ENCODE measurements at places on chromosomes 5 and 9.

DNA sequence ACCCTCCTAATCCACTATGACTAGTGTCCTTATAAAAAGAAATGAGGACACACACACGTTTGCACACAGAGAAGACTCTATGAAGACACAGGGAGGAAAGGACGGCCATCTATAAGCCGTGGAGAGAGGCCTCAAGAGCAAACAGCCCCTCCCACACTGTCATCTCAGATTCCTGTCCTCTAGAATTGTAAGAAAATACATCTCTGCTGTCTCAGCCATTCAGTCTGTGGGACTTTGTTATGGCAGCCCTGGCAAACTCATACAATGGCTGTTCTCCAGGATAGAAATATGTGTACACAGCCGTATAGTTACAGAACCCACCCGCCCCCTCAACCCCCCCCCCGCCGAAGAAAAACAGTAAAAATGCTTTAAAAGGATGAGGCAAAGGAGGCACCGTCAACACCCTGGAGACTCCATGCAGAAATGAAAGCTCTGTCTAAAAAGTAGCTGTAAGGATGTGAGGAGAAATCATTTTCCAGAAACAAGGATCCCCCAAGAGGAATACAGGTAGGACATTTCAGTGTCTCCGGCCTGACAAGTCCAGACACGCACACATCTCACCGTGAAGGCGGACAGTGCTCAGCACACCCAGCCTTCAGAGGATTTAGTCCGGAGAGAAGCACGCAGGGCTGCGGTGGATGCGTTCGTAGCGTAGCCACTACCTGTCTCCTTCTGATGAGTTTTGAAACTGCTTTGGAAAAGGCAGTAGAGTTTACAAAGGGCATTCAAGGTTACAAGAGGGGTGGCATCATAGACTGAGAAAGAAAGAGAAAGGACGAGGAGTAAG is 110.8 kb upstream of the ERCC6L2 start:
- no peak for DNase-seq

DNA sequence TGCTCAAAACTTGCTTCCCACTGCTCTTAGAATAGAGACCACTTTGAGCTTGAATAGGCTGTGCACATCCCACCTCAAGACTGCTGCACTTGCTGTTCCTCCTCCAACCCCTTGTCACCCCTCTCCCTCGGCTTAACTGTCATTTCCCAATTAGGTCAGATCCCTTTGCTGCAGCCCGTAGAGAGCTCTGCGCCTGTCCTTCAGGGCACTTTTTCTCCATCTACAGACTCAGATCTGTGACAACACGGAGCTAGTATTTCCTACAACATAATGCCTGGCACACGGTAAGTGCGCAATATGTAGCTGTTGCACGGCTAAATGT is 485 bp upstream of the HABP4 start:
- no peak for DNase-seq

- no peak for DNase-seq
Measured at GRCh38 chr5:73938938-73939320, 312.9 kb downstream of the ARHGEF28 start.

DNA sequence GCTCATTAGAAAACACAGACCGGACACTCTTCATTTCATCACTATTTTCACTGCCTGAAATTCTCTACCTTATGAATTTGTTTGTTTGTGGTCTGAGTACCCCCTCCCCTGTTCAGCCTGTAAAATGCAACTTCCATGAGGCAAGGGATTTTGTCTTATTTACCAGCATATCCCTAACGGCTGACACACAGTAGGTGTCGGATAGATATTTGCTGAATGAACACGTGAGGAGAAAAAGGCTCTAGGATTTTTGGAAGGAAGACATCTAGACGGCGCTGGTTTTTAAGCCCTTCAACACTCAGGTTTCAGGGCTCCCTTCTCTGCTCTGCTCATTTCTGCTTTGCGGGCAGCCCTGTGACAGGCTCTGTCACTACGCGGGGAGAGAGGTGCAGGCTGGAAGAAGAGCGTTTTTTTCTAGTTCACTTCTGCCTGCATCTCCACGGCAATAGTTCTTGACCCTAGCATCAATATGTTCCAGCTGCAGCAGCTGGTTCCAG is 41.0 kb downstream of the KCNMB1 start:
- DNase-seq: no peak

DNA sequence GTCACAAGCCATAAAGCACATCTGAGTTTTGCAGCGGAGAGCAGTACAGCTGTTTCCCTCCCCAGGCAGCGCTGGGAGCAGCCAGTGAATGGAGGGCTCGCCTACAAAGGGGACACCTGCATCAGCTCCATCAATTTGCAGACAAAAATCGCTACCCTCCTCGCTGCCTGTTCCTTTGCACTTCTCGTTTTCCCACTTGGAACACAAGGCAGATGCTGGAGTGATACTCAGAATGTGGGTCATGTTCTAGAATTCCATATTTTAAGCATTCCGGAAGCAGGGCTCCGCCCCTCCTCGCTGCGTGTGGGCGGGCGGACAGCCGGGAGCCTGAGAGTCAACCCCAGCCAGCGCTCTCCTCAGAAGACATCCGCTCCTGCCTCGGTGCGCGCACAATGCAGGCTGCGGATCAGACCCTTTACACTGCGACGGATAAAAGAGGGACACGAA is 92.1 kb downstream of the LMNB1 start:
- no peak for DNase-seq

- no peak for DNase-seq
Measured at GRCh38 chr5:137858954-137859353, 8.7 kb upstream of the MYOT start.

GRCh38 chr9:107989099-107989498 is 499.5 kb upstream of the KLF4 start:
- DNase-seq: no peak

DNA sequence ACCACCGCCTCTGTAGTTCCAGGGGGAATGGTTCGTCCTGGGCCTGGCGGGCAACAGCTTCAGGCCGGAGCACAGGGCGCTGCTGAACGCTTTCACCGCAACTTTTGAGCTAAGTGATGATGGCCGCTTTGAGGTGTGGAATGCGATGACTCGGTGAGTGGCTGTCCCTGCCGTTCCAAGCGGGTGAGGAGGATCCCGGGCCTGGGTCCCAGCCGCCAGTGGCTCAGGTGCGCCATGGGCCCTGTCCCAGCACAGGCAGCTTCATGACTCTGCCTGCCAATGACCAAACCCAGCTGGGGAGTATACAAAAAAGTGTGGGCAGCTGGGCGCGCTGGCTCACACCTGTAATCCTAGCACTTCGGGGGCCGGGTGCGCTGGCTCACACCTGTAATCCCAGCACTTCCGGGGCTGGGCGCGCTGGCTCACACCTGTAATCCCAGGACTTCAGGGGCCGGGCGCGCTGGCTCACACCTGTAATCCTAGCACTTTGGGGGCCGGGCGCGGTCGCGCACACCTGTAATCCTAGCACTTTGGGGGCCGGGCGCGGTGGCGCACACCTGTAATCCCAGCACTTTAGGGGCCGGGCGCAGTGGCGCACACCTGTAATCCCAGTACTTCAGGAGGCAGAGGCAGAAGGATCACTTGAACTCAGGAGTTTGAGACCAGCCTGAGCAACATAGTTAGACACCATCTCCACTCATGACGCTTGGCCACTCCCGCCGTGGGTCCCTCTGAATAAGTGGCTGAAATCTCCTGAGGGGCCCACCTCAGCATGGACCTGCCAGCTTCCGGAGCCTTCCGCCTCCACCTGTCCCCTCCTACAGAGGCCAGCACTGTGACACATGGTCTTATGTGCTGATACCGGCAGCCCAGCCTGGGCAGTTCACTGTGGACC is 1.1 kb downstream of the LCN12 start:
- DNase-seq: no peak

Data from GM19239 (cell line).